ENCODE measurements at places on chromosomes 5 and 9.

GRCh38 chr5:51027271-51027670, 356.0 kb upstream of the ISL1 start:
- DNase-seq = no peak

- peak; percentile 94 for DNase-seq
These were observed 142.4 kb downstream of the C9orf152 start for GRCh38 chr9:110065532-110065931.

GRCh38 chr9:116154334-116154975, 864 bp downstream of the PAPPA start:
- DNase-seq = no peak

DNA sequence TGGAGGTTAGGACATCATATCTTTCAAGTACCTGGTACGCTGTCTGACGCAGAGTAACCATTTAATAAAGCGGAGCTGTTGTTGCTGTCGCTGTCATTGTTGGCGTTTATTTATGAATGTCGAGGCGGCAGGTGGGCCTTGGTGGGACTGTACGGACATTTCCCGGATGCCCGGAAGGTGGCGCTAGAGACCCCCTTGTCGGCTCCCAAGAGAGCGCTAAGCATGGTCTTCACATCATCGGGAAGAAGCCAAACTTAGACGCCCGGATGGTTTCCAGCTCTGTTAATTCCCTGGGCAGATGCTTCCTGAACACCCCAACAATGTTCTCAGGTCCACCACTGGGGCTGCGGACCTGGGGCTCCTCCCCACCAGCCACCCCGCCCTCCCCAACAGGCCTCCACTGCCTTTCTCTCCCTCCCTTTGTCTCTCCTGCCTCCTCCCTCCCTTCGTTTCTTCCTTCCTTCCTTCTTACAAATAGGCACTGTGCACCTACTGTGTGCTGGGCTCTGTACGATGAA, 54.1 kb downstream of the DUSP1 start:
- peak; percentile 89 for DNase-seq

GRCh38 chr5:36944607-36945225, 68.1 kb downstream of the NIPBL start:
- peak; percentile 82 for DNase-seq

DNA sequence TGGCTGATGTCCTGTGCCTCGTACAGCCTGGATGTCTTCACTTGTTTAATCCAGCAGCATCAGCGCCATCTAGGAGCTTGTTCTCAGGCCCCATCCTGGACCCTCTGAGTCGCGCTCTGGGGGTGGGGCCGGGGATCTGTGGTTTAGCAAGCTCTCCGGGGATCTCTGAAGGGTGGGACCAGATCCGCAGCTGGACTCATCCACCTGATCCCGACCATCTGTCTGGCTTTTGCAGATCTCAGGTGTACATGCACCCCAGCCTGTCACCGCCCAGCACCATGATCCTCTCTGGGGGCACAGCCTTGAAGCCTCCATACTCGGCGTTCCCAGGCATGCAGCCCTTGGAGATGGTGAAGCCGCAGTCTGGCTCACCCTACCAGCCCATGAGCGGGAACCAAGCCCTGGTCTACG, 15.1 kb upstream of the POMT1 start:
- DNase-seq = no peak

GRCh38 chr5:132469380-132470009, 21.1 kb downstream of the IRF1 start:
- DNase-seq = no peak

GRCh38 chr9:93343663-93344062, 107.8 kb upstream of the FAM120A start:
- no peak for DNase-seq

DNA sequence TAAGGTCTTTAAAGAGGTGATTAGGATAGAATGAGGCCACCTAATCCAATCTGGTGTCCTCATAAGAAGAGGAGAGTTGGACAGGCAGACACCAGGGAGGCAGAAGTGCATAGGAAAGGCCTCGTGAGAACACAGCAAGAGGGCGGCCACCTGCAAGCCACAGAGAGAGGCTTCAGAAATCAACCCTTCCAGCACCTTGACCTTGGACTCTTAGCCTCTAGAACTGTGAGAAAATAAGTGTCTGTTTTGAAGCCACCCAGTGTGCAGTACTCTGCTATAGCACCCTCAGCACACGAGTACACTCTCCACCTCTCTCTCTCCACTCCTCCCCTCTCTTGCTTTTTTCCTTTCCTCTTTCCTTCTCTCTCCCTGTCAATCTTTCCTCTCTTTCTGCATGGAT, 26.8 kb downstream of the NIPAL4 start:
- no peak for DNase-seq

- no peak for DNase-seq
These were observed 132.8 kb upstream of the CDKN2B start for GRCh38 chr9:22141908-22142307.

GRCh38 chr5:53779541-53779981, 219.1 kb downstream of the NDUFS4 start:
- DNase-seq = no peak

GRCh38 chr5:34021334-34021733, 13.5 kb upstream of the AMACR start:
- no peak for DNase-seq

GRCh38 chr9:36744678-36745077, 172.0 kb downstream of the MELK start:
- no peak for DNase-seq

GRCh38 chr5:109936996-109937395, 247.3 kb downstream of the MAN2A1 start:
- DNase-seq = no peak

DNA sequence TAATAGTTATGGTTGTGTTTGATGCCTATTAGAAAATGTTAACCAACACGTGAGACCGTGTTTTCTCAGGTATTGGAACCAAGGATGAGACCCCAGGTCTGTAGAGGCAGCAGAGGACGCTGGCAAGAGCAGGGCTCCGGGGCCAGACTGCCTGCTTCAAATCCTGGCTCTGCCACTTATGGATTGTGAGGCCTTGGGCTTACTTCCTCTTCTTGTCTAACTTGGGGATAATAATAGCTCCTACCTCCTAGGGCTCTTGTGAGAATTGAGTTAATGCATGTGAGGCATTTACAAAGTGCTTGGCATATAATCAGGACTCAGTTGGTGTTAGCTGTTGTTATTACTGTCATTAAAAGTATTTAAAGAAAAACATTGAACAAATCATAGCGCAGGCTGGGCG, 85.5 kb upstream of the PITX1 start:
- peak; percentile 35 for DNase-seq

GRCh38 chr5:140267559-140268018, 35.3 kb downstream of the PFDN1 start:
- no peak for DNase-seq

DNA sequence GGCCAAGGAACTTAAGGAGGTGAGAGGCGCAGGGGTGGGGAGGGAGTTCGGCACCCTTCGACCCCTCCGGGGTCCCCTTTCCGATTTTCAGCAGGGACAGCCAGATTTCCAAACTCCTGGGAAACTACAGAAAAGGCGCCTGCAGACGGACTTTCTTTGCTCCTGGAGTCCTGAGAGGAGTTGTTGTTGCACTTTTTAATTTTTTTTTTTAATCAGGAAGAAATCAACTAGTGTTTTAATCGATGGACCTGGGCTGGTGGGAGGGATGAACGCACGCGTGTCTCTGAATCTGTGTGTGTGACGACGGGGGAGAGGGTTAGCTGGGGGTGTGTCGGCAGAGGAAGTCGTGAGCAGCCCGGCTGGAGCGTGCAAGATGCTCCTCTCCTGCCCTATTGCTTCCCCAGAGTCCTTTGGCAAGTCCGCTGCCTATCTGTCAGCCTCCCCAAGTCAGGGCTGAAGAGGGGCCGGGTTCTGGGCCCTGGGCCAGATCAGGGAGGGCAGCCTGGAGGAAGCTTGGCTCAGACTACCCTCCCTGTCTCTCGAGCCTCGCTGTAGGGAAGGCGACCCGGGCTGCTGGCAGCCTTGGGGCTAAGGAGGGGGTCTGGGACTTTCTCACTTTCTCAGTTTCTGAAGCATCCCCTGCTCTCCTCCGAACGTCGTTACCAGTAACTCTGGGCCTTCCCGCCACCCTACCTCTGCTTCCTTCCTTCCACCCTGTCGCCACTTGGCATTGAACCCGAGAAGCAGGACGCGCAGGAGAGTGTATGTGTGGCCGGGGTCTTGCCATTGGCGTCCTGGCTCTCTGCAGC, 731 bp downstream of the PRR16 start:
- DNase-seq = peak; percentile 35

GRCh38 chr9:116800885-116801284, 113.8 kb downstream of the TRIM32 start:
- DNase-seq = no peak

- peak; percentile 78 for DNase-seq
These were observed 18.1 kb downstream of the GSN start for GRCh38 chr9:121285835-121286687.

- DNase-seq = no peak
These were observed 233.2 kb upstream of the DAB2 start for GRCh38 chr5:39657943-39658342.

DNA sequence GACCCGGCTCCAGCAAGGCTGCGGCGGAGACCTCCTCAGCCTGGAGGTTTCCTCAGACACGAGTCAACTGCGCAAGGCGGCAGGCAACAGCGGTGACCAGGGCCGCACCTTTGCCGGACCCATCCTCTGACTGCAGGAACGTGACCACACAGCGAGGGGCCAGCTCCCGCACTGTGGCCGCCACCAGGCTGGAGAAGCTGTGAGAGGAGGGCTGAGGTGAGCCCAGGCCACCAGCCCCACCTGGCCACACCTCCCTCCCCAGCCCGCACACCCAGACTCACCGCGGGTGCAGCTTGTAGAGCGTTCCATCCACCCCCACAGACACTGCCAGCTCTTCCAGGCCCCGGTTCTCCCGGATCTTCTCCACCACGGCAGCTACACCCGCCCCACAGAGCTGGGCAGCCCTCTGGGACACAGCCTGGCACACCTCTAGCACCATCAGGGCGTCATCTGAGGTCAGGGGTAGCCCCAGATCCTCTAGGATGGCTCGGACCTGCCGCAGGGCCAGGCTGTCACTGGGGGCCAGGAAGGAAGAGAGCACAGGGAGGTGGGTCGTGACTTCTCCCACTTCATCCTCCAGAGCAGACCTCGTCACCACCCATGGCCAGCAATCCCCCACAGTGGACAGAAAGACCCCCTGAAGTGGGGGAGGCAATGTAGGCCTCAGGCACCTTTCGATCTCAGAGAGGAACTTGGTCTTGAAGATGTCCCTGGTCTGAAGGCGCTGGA, 18.0 kb downstream of the HK3 start:
- no peak for DNase-seq

- no peak for DNase-seq
These were observed 1.6 kb downstream of the WWC1 start for GRCh38 chr5:168292786-168293696.

GRCh38 chr9:6959270-6960000, 201.7 kb downstream of the KDM4C start:
- DNase-seq = no peak

GRCh38 chr9:118975736-118976135, 393.5 kb downstream of the BRINP1 start:
- DNase-seq = no peak

DNA sequence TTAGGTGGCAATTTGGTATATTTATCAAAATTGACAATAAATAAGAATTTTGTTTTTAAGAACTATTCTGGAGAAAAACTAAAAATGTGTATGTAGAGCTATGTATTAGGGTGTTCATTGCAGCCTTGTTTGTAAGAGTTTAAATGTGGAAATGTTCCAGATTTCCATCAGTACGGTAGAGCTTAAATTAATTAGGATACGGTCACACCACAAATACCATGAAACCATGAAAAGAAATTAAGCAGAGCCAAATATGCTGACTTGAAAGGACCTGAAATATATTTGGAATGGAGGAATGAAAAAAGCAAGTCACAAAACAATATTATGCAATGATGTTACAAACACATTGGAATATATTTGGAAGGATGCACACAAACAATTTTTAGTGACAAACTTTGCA, 64.6 kb downstream of the ACTBL2 start:
- DNase-seq = no peak

GRCh38 chr5:177320879-177321278, 9.2 kb upstream of the MXD3 start:
- peak; percentile 81 for DNase-seq

- peak; percentile 54 for DNase-seq
These were observed 63.5 kb downstream of the DUSP1 start for GRCh38 chr5:172707285-172708182.

GRCh38 chr5:136207631-136208030, 14.7 kb upstream of the SMIM32 start:
- DNase-seq = no peak

- no peak for DNase-seq
These were observed at the start of gene NPR2 for GRCh38 chr9:35791297-35791921. NPR2 (plus strand) TSS chr9:35791591; CDS start chr9:35792409, 818 bp downstream.

DNA sequence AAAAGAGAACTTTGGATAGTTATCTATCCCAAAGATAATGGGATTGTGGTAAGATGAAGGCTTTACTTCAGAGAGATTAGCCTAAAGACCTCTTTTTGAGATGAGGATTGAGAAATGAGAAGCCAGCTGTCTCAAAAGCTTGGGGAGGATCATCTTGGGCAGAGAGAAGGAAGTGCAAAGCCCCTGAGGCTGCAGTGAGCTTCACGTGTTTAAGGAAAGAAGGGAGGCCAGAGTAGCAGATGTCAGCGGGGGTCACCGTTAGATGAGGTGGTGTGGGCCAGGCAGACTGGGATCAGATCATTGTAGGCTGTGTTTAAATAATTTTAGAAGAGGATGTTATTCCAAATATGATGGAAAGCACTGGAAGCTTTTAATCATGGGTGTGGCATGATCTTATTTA, 270.1 kb downstream of the ARHGEF28 start:
- no peak for DNase-seq

DNA sequence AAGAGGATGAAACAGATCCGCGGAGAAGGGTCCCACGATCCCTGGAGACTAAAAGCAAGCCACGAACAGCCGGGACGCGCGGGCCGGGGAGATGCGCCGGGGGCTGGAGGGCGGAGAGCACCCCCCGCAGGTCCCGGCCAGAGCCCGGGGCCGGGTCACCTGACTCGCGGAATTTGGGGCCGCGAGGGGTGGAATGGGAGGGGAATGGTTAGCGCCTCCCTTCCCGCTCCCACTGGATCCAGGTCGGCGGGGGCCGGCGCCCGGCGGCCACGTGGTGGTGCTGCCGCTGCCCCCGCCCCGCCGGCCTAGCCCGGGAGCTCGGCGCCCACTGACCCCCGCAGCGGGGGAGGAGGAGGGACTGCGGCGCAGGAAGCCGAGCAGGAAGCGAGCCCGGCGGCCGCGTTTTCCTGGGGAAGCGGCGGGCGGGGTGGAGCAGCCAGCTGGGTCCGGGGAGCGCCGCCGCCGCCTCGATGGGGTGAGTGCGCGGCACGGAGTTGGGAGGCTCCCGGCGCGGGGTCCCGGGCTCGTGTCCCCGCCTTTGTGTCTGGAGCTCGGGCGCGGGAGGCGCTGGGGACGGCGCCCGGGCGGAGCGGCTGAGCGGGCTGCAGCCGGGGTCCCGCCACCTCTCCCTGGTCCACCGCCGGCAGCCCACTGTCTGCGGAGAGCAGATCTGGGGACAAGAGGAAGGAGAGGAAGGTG, at the start of gene RAI14:
RAI14 (plus strand) TSS at position 328 of the 699 bp plus-strand sequence. CDS start 30,592 bp downstream, outside the sequence.
- peak; percentile 31 for DNase-seq

- no peak for DNase-seq
These were observed 59.9 kb upstream of the IL6ST start for GRCh38 chr5:56054666-56055065.

DNA sequence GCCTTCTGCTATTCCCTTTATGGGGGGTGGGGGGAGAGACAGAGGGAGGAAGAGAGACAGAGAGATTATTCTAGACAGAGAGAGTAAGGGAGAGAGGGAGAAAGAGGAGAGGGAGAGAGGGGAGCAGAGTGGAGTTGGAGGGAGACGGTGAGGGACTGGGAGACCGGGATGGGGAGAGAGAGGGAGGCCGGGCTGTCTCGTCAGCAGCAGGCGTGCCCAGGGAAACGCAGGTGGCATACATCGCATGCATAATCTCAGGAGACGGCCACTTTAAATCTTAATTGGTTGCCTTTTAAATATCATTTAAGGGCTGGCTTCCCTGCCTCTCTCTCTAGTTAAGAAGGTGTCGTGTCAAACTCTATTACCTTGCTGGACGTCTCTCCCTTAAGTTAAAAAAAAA, 8.4 kb downstream of the IRX4 start:
- no peak for DNase-seq

Measured in suppressor macrophage treated with lipopolysaccharide for 4 hours (primary cell).